ENCODE measurements at places on chromosomes 5 and 9.

GRCh38 chr5:91225848-91226686 is 157.1 kb downstream of the ARRDC3 start:
- peak; percentile 68 for DNase-seq

GRCh38 chr9:13587571-13587970 is 308.1 kb upstream of the MPDZ start:
- no peak for DNase-seq

DNA sequence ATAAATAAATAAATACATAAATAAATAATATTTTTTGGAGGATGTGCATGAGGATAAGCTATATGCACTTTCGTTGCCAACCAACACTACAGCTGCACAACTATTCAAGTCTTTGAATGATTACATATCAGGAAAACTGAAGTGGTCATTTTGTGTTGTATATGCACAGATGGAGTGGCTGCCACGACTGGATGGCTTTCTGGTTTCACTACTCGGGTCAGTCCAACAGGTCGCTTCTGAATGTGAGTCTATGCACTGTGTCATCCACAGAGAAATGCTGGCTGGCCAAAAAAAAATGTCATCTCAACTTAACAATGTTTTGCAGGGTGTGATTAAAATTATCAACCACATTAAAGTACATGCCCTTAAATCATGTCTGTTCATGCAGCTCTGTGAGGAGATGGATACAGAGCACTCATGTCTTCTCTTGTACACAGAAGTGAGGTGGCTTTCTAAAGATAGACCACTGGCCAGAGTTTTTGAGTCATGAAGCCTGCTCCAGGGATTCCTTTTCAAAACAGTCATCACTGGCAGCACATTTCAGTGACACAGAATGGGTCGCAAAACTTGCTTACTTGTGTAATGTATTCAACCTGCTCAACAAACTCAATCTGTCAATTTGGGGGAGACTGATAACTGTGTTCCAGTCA is 589.8 kb upstream of the CYLC2 start:
- DNase-seq: no peak

DNA sequence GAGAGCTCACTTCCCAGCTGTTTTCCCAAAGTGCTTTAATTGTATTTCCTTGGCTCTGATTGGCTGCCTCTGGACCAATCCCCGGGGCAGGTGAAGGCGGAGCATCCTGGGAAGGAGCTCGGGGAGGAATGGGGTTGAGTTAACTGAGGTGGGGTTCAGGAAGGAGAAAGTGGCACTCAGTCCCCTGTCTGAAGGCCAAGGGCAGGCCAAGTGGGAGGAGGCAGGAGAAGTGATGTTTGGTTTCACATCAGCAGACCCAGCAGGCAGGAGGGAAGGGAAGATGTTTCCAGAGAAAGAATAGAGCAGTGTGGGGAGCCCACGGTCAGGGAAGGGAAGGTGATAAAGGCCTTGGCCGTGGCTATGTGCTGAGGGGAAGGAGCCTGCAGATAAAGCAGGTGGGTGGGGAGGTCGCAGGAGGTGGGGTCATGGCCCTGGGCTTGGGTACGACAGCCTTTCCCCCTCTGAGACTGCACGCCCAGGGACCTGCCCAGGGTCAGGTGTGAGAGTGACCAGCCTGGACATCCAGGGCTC is 3.1 kb downstream of the TSPAN17 start:
- no peak for DNase-seq

GRCh38 chr9:98523231-98523901 is 185.4 kb downstream of the GABBR2 start:
- DNase-seq: no peak

Data from CD4-positive, alpha-beta T cell treated with Interleukin-12 subunit alpha and Interleukin-12 subunit beta, for 1 hour (primary cell).